ENCODE measurements at places on chromosomes 6 and 20. TPM values are rescaled to one million over a fixed set of nuclear protein-coding genes. Genes with fewer than 3 reads are reported as not detected.

PLG gene
- total RNA-seq: not detected

ARMH2 gene
- total RNA-seq: not detected

ATF6B gene
- 21.6 TPM for total RNA-seq

TSPO2 gene
- total RNA-seq: not detected

IMPG1 gene
- not detected for total RNA-seq

GSTA3 gene
- not detected for total RNA-seq

MACROD2 gene
- total RNA-seq: 2.4 TPM

C6orf141 gene
- total RNA-seq: not detected

HLA-DQB1 gene
- not detected for total RNA-seq

TMEM151B gene
- total RNA-seq: under 0.01 TPM

FAM110A gene
- total RNA-seq: 7.0 TPM

CST3 gene
- 120 TPM for total RNA-seq

ADGB gene
- not detected for total RNA-seq

TRIM10 gene
- total RNA-seq: not detected

CCDC167 gene
- total RNA-seq: 22.9 TPM

SLC25A27 gene
- total RNA-seq: 18.9 TPM

FLRT3 gene
- 0.13 TPM for total RNA-seq

GCNT2 gene
- total RNA-seq: 2.6 TPM

WFDC11 gene
- total RNA-seq: not detected

EGFL8 gene
- total RNA-seq: 1.7 TPM

NMBR gene
- not detected for total RNA-seq

NXT1 gene
- 12.0 TPM for total RNA-seq

LY6G5B gene
- 4.8 TPM for total RNA-seq

SMIM29 gene
- total RNA-seq: 11.1 TPM

APOBEC2 gene
- total RNA-seq: not detected

NOX3 gene
- total RNA-seq: not detected

SLC17A1 gene
- total RNA-seq: not detected

GPR6 gene
- total RNA-seq: not detected

TCP11 gene
- 0.11 TPM for total RNA-seq
